ENCODE measurements at places on chromosomes 16 and 17.

DNA sequence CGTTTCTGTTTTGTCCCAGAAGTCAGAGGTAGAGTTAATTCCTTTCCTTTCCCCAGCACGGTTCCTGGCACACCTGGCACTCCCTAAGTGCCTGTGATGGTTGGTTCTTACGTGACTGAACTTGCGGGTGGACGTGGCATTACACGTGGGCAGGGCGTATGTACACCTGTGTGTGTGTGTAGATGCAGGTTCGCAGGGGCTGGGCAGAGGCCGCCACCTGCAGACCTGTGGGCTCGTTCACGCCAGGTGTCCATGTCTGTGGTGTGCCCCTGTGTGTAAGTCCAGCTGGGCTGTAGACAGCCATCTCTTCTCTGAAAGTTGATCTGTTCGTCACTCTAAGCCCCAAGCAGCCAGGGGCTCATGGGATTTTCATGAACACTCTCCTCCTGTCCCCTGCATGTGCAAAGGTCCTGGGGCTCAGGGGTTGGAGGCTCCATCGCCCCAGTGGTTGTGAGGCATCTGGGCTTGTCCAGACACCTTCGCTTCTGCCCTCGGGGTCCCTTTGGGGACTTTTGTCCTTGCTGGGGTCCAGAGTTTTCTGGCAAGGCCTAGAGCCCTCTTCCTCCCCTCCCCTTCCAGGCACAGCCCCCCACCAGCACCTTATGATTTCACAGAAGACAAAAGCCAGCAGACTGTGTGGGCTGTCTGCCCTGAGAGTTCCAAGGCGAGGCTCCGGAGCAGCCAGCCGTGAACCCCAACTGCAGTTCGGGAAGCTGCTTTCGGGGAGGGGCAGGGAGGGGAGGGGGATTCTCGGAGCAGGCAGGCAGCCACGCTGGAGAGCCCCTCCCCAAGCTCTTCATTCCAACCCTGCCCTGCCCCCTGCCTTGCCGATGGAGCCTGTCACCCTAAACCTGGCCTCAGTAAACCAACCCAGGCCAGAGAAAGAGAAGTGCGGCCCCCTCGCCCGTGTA, 5.4 kb upstream of the FSCN2 start:
- DNase-seq: no peak

GRCh38 chr16:87929986-87930385, 6.3 kb downstream of the CA5A start:
- DNase-seq: peak; percentile 49

DNA sequence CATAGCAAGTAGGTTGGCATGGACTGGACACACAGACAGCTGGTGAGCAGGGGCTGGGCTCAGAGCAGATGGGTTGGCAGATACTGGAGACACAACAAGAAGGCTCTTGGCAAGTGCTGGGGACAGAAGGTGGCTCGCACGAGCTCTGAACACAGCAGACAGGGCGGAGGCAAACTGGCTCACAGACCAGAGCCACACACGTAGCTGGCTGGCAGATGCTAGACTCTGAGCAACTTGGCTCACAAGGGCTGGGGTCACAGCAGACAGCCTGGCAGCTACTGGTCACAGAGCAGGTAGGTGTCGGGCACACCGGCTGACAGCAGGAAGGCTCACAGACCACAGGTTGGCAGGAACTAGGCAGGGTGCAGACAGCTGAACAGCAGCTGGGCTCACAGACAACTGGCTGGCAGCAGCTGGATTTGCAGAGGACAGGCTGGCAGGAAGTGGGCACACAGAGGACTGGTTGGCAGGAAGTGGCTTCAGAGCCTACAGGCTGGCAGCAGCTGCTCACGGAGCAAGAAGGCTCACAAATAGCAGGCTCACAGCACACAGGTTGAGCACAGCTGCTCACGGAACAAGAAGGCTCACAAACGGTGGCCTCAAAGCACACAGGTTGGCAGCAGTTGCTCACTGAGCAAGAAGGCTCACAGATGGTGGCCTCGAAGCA, 725 bp downstream of the KRTAP16-1 start:
- no peak for DNase-seq

- no peak for DNase-seq
These were observed 598 bp downstream of the NIP7 start for GRCh38 chr16:69340095-69340644.

- DNase-seq: peak; percentile 16
These were observed 18.1 kb upstream of the RAB11FIP4 start for GRCh38 chr17:31373150-31374093.

DNA sequence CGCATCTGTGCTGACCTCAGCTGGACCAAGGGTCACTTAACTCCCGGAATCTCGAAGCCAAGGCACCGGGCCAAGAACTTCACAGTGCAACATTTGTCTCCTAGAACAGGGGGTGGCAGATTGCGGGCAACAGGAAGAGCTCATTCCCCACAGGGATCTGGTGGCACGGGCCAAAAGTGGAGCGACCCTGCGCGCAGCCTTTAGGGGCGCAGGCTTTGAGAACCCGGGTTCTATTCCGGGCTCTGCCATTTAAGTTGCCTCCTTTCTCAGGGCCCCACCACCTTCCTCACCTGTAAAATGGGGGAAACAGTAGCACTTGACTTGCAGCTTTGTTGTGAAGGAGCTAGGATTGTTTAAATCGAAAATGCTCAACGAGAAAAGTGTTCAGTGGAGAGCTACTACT, 651 bp downstream of the SHMT1 start:
- no peak for DNase-seq

DNA sequence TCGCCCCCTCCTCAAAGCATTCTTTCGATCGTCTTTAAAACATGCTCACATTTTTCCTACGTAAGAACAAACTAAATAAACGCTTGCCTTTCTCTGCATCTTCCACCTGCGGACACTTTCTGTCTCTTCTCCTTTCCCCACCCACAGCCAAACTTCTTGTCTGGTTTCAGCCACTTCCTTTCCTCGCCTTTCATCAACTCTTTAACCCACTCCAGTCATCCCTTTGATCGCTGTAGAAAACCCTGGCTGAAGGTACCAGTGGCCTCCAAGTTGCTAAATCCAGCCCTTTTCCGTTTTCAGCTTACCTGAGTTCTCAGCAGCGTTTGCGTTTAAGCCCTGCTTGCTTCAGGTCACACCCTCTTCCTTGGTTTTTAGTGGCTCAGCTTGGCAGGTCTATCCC, 483 bp downstream of the RPA1 start:
- no peak for DNase-seq

DNA sequence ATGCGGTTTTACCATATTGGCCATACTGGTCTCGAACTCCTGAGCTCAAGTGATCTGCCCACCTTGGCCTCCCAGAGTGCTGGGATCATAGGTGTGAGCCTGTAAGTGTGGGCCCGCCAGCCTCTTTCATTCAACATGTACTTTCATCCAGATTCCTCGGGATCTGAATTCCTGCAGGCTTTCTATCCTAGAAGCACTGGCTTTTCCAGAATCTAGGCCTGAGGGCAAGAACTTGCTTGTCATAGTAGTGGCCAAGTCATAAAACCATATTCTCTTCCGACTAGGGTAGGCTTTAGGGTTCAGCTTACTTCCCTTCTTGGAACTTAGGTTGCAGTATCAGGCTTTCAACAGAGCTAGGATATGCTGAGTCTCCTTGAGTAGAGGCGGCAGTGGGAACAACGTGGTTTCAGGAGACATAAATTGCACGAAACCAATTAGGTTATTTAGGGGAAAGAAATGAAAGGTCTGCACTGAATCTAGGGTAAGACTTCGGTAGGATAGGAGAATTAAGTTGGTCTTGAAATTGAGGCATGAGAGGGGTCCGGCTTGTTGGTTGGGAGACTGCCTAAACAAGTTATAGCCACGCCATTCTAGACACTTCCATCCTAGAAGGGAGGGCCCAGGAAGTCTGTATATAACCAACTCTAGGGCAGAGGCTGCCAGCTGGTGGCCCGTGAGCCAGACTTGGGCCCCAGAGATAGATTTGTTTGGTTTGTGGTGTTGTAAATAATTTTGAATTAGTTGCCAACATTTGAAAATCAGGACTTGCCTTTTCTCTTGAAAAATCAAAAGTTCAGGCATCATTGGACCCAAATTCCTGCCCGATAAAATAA, 15.6 kb downstream of the SLC7A6 start:
- no peak for DNase-seq

GRCh38 chr16:12096828-12097522, 120.4 kb downstream of the SNX29 start:
- no peak for DNase-seq

DNA sequence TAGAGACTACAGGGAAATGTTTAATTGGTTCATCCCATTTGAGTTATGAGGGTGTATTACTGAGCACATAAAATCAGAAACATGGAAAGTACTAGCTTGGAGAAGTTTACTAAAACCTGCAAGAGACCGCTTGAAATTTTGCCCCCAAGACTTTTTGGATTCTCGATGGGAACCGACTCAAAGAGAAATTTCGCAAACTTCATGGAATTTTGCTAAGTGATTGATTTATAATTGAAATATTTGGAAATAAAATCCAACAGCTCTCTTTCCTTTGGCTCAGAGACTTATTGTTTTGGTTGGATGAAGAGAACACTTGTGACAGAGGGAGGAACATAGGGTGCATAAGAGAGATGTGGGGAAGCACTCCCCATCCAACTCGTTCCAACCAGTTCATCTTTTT, 574.4 kb downstream of the WWOX start:
- no peak for DNase-seq

DNA sequence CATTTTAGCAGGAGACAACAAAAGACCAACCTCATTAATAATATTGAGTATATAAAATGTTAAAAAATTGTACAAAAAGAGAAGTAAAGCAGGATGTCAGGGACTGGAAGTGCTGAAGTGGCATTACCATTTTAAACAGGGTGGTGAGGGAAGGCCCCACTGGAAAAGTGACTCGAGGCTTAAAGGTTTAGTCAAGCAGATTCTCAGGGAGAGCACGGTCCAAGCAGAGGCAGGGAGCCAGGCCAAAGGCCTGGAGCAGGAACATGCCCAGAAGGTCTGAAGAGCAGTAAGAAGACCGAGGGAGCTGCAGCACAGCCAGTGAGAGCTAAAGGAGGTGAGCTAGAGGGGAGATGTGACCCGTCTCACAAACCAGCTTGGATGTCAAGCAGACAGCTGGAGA, 7.6 kb downstream of the XPO6 start:
- DNase-seq: no peak

DNA sequence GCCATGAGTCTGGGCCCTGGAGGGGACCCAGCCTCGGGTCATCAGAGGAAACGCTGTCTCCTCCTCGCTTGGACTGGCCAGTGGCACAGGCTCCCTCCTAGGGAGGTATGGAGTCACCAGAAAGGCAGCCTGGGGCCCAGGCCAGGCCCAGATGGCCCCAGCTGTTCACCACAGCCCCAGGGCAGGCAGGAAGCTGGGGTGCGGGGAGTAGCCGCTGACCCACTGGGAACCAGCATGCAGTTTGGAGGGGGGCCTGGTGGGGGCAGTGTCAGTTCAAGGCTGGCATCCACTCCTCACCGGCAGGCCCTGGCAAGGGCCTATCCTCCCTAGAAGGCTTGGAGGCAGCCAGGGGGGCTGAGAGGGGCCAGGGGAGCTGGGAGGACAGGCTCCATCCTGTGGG, 48.8 kb downstream of the SDK2 start:
- no peak for DNase-seq

- no peak for DNase-seq
These were observed 6.0 kb downstream of the DDX19B start for GRCh38 chr16:70304892-70305448.

GRCh38 chr17:43467981-43468581, 15.7 kb upstream of the DHX8 start:
- DNase-seq: peak; percentile 89

DNA sequence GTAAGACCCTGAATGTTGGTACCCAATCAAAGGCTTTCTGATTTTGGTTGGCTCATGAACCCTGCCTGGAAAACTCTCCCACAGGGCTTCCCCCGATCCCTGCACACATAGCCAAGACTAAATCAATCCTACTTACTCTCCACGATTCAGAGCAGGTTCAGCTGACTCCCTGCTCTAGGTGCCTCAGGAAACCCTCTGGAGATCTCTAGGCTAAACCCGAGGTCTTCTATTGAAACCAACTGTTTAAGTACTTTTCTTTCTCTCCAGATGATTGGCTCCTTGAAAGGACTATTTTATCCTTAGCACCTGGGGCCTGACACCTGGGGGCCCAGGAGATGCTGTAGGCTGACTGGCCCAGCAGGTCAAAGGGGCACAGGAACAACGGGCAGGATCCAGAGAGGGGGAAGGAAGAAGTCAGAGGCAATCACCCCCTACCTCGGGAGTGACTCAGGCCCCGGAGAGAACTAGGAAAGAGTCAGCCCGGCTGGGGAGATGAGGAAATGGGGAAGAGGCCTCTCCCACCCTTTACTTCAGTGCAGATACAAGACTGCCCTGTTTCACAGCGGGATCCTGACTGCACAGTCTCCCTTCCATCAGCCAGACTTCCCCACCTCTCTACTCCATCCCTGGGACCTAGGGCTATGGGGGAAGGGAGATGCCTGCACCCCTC, 2.0 kb downstream of the TBC1D10B start:
- no peak for DNase-seq

DNA sequence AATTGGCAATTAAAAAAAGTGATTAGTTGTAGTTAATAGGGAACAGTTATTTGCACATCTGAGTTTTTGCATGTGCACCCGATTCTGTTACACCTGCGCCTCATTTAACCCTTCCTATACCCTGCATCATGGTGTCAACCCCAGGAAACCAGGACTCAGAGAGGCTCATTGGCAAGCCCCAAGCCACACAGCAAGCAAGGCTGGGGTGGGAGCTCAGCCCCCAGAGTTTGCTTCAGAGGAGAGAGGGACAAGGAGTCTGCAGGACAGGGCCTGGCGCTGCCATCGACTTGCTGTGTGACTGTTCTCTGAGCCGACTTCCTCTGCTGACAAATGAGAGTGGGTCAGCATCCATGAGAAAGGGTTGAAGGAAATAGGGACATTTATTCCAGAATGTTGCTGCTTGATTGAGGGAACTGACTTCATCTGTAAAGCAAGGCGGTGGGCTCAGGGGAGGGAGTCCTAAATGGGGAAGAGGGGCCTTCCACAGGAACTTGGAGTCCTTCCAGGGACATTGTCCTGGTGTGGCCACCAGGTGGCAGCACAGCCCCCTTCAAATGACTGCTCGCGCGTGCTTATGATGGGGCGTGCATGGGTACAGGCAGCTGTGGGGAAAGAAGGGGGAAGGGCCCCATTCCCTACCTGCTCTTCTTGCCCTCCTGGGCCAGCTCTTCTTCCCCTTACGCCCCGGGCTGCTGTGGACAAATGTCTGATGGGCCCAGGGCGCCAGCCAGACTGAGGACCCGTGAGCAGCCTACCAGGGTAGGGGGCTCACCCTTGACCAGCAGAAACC, 51.6 kb downstream of the NT5M start:
- DNase-seq: peak; percentile 37

DNA sequence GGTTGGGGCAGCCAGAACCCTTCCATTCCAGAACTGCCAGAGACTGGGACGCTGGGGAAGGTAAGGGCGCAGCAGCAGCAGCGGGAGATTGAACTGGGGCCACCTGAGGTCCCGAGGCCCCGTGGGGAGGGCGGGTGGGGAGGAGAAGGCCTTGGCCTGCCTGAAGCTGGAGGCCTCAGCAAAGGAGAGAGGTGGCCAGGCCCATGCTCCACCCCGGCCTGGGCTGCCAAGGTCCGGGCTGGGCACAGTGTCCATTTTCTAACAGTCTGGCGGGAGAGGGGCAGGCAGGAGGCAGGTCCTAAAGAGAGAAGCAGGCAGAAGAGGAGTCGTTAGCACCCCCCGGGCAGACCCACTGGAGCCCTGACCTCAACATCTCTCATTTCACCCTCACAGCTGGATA, 1.1 kb upstream of the GDPD3 start:
- no peak for DNase-seq

- no peak for DNase-seq
These were observed 168.6 kb downstream of the HAPSTR1 start for GRCh38 chr16:9259914-9260608.

All from NCI-H524 treated with DMSO at 0.1 percent for 48 hours (cell line).